Activated CD4-positive, alpha-beta memory T cell treated with anti-CD3 and anti-CD28 coated beads for 36 hours (primary cell): ENCODE measurements at places on chromosomes 5 and 9. TPM values are rescaled to one million over a fixed set of nuclear protein-coding genes. Genes with fewer than 3 reads are reported as not detected.

GRCh38 chr5:159850160-159850559 is 66.1 kb upstream of the ADRA1B start:
- no peaks in the 10 kb centered on the region for H3K36me3 ChIP-seq
- peaks cover 12% of the 10 kb centered on the region for H3K27me3 ChIP-seq
- H3K4me3 ChIP-seq: no peak overlapping the region
- DNase-seq: no peak

- H3K36me3 ChIP-seq: no peaks in the 10 kb centered on the region
- H3K27ac ChIP-seq: no peak overlapping the region
Measured at GRCh38 chr5:132829742-132830435, 558 bp downstream of the SHROOM1 start.

DNA sequence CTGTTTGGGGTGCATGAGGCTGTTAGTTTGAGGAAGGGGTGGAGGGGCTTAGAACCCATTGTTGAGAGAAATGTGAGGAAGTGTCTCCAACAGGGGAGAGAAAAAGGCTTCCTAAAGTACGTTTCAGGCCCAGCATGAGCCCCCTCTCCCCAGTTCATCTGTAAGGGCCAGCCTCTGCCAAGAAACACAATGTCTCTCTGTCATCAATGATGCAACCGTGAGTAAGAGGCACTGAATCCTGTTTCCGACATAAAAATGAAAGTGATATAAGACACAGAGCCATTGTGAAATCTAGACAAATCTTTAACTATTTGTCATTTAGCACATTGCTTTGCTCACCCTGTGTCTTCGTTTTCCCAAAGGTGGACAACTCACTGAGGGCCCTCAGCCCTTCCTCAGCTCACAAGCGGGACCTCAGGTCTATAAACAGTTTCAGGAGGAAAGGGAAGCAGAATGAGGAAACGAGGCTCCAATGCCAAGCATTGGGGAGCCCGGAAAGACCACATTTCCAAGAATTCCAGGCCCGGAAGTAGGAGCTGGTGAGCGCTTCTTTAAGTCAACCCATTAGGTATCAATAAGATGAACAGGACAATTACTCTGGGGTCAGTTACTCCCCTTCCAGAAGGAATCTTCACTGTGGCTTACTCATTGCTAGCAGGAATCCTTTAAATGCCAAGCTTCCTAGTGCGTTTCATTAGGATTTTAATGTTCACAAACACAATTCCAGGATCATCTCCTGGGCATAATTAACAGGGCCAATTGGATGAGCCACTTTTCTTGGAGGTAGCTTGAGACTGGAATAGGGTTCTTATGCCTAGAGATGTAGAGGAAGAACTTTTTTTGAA is 59.0 kb upstream of the KLF4 start:
- no peak for DNase-seq
- H3K27me3 ChIP-seq: no peaks in the 10 kb centered on the region
- H3K4me3 ChIP-seq: no peak overlapping the region
- no peaks in the 10 kb centered on the region for H3K4me1 ChIP-seq
- H3K27ac ChIP-seq: no peak overlapping the region

The PCDHB10 gene
- not detected for total RNA-seq
